Thymus (tissue), 14 donors: ENCODE measurements at places on chromosomes 5 and 9.
A peak's percentile ranks its signal among the peaks of the same experiment; 100 is the strongest.

GRCh38 chr5:102902647-102903046, 147.5 kb downstream of the PAM start:
- DNase-seq: no peak

- no peak for DNase-seq
These were observed 57.6 kb downstream of the PRRC1 start for GRCh38 chr5:127574852-127575679.

- no peak for DNase-seq
These were observed 2.0 kb downstream of the ABL1 start for GRCh38 chr9:130837002-130837511.

GRCh38 chr9:83296123-83296522, 233.2 kb upstream of the RASEF start:
- no peak for DNase-seq

- no peak for DNase-seq
These were observed 928.5 kb downstream of the TLE4 start for GRCh38 chr9:80500300-80500699.

- DNase-seq: no peak
These were observed 83.2 kb upstream of the SMIM15 start for GRCh38 chr5:61245486-61245885.

DNA sequence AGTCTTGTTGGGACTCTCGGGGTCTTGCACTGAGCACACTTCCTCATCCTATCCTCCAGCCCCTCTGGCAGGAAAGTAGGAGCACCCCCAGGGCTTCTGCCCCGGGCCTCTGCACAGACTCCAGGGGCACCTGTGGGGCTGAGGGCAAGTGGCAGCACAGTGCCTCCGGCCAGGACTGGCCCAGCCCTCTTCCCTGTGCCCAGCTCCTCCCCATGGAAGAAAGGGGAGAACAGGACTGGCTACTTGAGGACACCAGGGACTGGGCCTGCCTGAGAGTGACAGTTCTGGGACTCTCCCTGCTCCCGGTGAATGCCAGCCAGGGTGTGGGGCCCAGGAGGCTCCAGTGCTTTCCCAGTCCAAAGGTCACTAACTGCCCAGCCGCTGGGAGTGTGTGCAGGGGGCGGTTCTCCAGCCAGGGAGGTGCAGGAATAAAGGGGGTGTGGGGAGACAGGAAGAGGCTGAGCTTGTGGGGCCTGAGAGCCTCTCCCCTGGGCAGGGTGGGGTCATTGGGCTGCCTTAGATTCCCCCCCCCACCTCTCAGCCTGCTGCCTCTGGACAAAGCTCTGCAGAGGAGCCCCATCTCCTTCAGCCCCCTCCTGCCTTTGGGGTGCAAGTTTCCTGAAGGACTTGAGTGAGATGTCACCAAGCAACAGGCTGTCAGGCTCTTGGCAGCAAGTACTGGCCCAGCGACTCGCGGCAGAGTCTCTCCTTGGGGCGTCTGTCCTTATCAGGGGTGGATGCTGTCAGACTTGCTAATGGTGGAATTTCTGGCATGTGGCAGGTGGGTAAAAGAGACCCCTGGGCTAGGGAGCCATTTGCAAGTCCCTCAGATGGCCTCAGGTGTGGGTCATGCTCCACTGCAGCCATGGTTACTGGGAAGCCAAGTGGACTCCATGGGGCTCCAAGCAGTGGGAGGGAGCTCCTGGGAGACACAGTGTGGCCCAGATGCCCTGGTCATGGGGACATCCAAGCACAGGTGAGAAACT, 19.1 kb upstream of the JADE2 start:
- no peak for DNase-seq

DNA sequence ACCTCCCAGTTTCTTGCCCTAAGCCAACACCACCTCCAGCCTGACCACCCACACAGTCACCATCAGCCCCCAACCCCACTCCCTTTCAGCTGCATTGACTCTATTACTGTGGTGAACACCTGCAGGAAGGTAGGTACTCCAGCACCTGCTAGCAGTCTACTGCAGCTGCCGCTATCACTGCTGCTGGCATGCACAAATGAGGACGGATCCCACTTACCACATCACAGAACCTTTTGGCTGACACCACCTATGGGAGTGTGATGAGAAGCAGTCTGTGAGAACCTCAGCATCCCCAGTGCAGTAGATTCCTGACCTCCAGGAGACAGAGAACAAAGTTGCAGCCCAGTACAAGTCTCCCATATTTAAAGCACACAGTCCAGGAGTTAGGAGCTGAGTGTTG, 71.9 kb downstream of the ANXA1 start:
- DNase-seq: peak; percentile 64

GRCh38 chr9:6869081-6869948, 111.5 kb downstream of the KDM4C start:
- no peak for DNase-seq

- peak; percentile 38 for DNase-seq
These were observed 687 bp downstream of the LYSMD3 start for GRCh38 chr5:90528601-90529193.

GRCh38 chr5:132260714-132261551, 3.4 kb downstream of the PDLIM4 start:
- DNase-seq: no peak

DNA sequence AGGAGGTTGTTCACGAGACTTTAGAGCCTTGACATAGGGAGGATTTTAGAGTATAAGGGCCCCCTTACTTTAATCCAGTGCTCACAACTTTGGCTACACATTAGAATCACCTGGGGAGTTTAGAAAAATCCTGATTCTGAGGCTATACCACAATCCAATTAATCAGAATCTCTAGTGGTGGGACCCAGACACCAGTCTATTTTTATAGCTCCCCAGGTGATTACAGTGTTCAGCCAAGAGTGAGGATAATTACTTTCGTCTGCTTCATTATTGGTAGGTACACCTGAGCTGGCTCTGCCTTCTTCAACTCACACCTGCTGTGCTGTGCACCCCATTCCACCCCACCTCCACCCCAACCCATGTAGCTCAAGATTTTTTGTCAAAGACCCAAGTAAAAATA, 141.3 kb upstream of the EPB41L4A start:
- DNase-seq: no peak

GRCh38 chr9:136051453-136051836, 43.6 kb downstream of the NACC2 start:
- DNase-seq: no peak

DNA sequence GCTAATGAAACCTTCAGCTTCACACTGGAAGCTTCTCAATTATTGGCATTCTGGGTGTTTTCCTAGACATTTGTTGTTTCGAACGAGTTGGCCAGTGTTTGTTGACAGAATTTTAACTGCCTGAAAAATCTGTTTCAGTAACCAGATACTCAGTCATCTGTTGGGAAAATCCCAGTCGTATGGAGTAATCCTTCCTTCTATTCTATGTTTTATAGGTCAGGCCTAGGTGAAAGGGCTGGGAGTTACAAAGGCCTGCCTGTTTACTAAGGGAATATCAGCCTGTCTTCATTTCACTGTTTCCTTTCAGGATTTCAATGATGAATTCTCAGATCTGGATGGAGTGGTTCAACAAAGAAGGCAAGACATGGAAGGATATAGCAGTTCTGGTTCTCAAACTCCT, 59.9 kb downstream of the GRAMD2B start:
- DNase-seq: no peak

DNA sequence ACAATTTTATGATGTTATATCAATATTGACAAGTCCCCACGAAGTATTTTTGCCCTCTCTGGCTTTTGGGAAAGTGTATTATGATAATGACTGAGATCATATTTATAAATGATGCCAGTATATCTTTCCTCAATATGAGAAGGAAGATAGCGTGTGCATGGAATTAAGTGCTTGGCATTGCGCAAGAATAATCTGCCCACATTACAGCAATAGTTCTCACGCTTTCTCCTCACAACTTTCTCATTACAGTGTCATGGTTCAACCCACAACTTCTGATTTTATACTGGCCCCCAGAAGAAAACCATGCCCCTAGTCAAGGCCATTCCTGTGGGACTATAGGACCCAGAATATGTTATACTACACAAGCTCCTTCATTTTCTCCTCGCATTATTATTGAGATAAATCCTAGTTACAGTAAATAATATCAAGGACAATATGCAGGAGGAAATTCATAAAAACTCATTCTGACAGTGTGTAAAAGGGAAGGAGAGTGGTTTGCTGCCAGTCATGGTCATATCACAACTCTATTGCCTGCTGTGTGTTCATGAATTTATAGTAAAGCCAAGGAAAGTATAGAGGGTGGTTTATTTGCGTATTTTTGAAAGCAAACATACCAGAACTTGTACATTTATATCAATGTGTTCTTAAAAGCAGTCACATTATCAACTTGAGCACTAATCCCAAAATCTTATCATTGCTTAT, 114.1 kb downstream of the PIK3R1 start:
- no peak for DNase-seq

GRCh38 chr5:33891788-33892619, at the start of gene ADAMTS12:
TSS of gene ADAMTS12 (minus strand) at chr5:33891990. CDS start at chr5:33891856, 134 bp downstream.
- no peak for DNase-seq

GRCh38 chr9:137063311-137064026, 6.9 kb downstream of the SAPCD2 start:
- DNase-seq: no peak

- no peak for DNase-seq
These were observed 9.0 kb upstream of the MOB3B start for GRCh38 chr9:27538647-27539046.

DNA sequence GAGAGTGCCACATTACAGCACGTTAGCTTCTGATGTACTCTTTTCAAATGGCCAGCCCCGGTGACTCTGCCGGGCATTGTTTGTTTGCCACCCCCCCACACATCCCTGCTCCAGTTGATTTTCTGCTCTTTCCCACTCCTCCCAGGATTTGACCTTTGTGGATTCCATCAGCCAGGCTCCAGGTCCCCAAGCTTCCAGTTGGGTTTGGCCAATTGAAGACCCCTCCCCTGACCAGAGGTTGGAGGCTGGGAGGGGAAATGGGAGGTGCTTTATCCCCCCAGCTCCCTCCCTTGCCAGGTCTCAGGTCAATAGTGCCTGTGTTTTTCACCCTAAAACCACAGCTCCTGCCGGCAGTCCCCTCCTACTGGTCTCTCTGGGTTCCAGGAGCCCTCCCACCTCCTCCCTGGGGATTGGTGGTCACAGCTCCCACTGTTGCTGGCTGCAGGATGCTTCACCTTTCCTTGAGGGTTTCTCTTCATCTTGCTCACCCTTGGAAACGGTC, 34.9 kb downstream of the IRF1 start:
- DNase-seq: no peak

GRCh38 chr5:111461934-111462333, 50.4 kb downstream of the STARD4 start:
- DNase-seq: no peak

GRCh38 chr5:64606926-64607325, 83.4 kb upstream of the SHISAL2B start:
- DNase-seq: no peak

DNA sequence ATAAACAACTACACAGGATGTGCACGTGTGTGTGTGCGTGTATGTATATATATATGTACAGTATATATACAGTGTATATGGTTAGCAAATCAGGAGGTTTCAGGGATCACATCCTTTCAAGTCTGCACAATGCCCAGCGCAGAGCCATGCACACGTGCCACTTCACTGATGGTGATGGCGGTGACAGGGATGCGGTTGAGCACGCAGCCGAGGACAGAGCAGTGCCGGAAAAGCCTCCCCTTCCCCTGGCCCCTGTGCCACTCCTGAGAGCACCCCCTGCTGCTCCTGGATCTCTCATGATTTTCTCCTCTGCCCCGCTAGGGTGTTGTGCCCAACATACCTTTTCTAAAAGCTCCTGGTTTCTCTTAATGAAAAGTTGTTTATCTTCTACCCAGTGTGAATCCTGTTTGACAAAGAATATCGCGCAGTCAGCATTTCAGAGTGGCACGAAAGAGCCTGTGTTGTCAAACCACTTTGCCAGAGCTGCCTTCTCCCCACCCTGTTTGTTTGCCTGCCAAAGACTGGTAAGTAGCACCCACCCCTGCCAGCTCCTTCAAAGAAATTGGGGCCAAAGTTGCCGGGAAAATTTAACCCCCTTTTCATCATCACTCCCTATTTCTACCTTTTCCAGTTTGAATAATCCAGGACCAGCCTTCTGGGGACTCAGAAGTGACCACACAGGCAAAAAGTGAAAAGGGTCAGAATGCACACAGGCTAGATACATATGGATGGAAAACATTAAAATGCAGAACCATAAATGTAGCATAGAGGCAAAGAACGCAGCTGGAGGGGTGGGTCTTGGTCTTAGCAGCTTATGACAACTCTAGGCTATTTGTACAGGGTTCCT, 126.2 kb upstream of the DPYSL3 start:
- DNase-seq: no peak

- DNase-seq: no peak
These were observed 308.1 kb upstream of the MPDZ start for GRCh38 chr9:13587571-13587970.

DNA sequence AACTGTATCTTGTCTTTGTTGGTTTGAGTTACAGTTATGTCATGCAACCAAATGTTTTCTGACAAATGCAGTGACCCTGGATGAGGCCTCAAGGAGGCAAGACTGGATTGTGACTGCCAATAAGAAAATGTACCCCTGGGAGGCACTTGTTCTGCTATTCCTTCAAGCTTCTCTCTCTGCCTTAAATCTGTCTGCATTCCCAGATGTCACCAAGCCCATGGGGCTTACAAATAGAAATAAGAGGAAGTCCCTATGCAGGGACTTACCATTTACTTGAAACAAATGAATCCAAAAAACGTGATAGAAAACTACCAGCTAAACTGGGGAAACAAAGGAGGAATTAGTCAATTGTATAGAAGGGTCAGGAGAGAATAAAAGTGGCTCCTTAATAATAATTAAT, 8.2 kb upstream of the PARP8 start:
- DNase-seq: no peak

- DNase-seq: no peak
These were observed 330.0 kb downstream of the PSAT1 start for GRCh38 chr9:78626971-78627370.

DNA sequence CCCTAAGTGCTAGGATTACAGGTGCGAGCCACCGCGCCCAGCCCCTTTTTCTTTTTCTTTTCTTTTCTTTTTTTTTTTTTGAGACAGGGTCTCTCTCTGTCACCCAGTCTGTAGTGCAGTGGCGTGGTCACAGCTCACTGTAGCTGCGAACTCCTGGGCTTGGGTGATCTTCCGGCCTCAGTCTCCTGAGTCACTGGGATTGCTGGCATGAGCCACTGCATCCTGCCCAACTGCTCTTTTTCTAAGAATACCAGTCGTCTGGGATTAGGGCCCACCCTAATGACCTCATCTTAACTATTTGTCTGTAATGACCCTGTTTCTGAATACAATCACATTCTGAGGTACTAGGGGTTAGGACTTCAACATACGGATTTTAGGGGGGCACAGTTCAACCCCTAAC, 34.1 kb upstream of the NANS start:
- DNase-seq: no peak

- no peak for DNase-seq
These were observed 86.5 kb downstream of the DAP start for GRCh38 chr5:10674582-10674981.

DNA sequence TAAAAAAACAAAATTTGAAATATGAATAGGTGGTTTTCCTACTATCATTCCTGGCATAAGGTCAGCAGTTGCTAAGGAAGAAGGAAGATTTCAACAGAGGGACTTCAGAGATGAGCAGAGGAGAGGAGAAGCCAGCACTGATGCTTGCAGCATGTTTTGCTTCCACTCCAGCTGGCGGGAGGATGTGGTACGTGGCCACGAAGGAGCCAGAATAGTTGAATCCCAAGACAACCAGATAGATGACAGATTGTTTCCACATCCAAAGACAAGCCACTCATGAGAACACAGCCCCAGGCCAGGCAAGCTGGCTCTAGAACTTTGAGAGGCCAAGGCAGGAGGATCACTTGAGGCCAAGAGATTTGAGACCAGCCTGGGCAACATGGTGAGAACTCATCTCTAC, 15.1 kb downstream of the TIMD4 start:
- DNase-seq: no peak
